NCI-H1436 (cell line): ENCODE measurements at places on chromosomes 13 and 19.
A peak's percentile ranks its signal among the peaks of the same experiment; 100 is the strongest.

DNA sequence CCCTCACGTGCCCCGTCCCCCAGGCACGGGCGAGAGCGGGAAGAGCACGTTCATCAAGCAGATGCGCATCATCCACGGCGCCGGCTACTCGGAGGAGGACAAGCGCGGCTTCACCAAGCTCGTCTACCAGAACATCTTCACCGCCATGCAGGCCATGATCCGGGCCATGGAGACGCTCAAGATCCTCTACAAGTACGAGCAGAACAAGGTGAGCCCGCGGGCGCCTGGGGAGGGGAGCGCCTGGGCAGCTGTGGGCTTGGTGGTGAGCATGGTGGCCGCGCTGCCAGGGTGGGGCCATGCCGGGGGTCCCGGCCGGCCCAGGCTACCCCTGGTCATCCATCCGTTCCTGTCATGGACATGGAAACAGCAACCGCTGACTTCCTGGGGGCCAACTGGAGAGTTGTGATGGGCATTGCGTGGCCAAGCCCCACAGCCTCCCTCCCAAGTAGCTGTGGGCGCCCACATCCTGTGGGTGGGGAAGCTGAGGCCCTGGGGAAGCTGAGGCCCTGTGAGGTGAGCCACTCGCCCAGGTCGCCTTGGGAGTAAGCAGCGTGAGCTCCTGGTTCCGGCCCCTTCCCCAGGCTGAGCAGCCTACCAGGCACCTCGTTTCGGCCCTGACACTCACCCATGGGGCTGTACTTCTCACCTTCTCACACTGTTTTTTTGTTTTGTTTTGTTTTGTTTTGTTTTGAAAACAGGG lies 16.1 kb downstream of the GNA11 start:
- no peak for DNase-seq

DNA sequence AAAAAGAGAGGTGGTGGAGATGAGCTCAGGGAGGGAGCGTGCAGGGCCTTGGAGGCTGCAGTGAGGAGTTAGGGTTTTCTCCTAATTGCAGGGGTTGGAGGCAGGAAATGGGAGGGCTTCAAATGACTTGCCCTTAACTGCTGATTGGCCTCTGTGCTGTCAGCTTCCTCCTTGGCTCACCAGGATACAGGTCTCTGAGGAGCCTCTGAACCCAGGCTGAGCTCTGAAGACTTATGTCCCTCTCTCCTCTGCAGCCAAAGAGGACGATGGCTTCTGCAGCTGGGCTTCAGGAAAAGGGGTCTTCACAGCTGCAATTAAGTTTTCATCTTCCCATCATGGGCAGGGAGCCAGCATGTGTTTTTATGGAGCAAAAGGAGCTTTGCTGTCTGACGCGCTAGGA lies 6.7 kb upstream of the RANBP3 start:
- no peak for DNase-seq

DNA sequence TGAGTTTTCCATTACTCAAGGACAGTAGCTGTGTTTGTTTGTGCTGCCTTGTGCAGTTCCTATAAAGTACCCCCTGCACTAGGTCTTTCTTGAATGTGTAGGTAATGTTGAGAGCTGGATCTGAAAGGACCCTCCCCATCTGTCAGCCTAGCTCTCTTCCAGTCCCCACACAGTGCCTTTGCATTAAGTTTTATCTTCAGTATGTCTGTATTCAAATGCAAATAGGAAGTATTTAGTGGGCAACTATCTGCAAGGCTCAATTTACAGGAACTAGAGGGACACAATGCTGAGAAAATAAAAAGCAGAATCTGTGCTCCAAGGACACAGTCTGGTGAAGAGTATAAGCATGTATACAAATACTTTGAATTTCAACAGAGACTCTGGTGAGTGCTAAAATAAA lies 558.5 kb downstream of the RFC3 start:
- DNase-seq, result no peak

DNA sequence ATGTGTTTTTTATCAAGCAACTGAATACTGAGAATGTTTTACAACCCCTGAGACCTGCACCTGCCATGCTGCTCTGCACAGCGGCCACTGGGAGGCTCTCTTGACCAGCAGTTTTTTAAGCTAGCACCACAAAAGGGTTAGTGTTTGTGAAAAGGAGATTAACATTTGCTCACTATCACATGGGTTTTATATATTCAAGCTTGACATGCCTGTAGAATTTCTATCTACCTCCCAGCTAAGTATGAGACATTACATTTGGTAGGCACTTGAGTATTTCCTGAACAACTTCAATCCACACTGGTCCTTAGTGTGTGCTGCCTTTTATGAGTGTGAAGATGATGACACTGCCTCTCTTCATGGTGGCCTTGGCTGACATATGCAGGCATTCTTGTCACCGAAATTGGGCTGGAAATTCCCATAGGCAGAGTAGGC lies 1238.9 kb downstream of the UQCRFS1 start:
- DNase-seq, result peak; percentile 22
